Mesothelial cell of epicardium (in vitro differentiated cells): ENCODE measurements at places on chromosomes 13 and 19. TPM values are rescaled to one million over a fixed set of nuclear protein-coding genes. Genes with fewer than 3 reads are reported as not detected.
A peak's percentile ranks its signal among the peaks of the same experiment; 100 is the strongest.

DNA sequence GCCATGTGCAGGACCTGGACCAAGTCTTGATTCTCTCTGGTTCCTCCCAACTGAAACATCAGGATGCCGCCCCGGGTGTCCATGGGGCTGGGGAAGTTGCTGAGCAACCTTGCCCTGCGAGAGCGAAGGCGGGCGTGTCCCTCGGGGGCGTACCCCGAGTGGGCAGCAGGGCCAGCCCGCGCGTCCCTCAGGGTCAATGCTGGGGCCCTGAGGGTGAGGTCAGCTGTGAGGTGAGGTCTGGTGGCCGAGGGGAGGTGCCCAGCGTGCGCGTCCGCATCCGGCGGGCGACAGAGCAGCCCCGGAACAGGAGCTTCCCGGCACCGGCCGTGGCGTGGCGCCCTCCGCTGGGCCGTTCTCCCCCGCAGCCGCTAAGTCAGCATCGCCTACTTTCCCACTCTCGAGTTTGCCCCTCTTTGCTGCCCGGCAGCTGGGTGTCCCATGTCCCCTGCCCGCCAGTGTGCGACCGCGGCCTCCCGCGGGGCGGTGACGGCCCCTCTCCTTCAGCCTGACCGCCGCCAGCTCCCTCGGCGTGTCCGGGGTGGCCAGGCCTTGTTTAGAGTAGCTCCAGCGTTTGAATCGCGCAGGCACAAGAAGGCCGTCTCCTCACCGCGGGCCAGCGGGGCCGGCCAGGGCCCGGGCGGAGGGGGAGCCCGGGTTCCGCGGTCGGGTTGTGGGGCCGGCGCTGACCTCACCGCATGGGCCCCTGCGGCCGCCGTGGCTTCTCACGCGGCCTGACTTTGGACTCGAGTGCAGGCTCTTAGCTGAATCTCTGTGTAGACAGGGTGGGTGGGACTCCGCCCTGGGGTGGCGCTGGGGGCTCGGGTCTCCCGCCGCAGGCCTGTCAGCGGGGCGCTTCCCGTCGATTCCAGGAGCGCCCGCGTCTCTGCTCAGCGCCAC lies 33.0 kb downstream of the GJA3 start:
- H3K4me3 ChIP-seq = peak overlapping the region; percentile 65
- no peak for DNase-seq
- peaks cover 5% of the 10 kb centered on the region for H3K4me1 ChIP-seq
- H3K27ac ChIP-seq = no peak overlapping the region
- H3K36me3 ChIP-seq = no peaks in the 10 kb centered on the region
- H3K27me3 ChIP-seq = peaks cover 13% of the 10 kb centered on the region

- H3K27me3 ChIP-seq = no peaks in the 10 kb centered on the region
- no peak for DNase-seq
- no peak overlapping the region for H3K27ac ChIP-seq
- peaks cover 11% of the 10 kb centered on the region for H3K36me3 ChIP-seq
- H3K4me1 ChIP-seq = peaks cover 1% of the 10 kb centered on the region
These were observed 29.7 kb downstream of the GTF2F2 start for GRCh38 chr13:45149964-45150363.

- H3K27ac ChIP-seq = no peak overlapping the region
- H3K36me3 ChIP-seq = no peaks in the 10 kb centered on the region
- no peak overlapping the region for H3K4me3 ChIP-seq
- no peaks in the 10 kb centered on the region for H3K4me1 ChIP-seq
- no peaks in the 10 kb centered on the region for H3K27me3 ChIP-seq
These were observed 606.8 kb downstream of the DACH1 start for GRCh38 chr13:71260246-71260645.

GRCh38 chr13:53101883-53102282 lies 73.3 kb downstream of the OLFM4 start:
- no peak for DNase-seq
- H3K4me3 ChIP-seq = no peak overlapping the region
- no peak overlapping the region for H3K27ac ChIP-seq
- H3K4me1 ChIP-seq = peaks cover 60% of the 10 kb centered on the region

GRCh38 chr13:85386424-85386823 lies 412.8 kb downstream of the SLITRK6 start:
- H3K4me1 ChIP-seq = peaks cover 12% of the 10 kb centered on the region
- no peaks in the 10 kb centered on the region for H3K27me3 ChIP-seq
- peaks cover 5% of the 10 kb centered on the region for H3K36me3 ChIP-seq
- no peak for DNase-seq

- DNase-seq = no peak
- peaks cover 87% of the 10 kb centered on the region for H3K36me3 ChIP-seq
These were observed 10.5 kb downstream of the ZNF112 start for GRCh38 chr19:44345959-44346358.

- peaks cover 34% of the 10 kb centered on the region for H3K27me3 ChIP-seq
- H3K36me3 ChIP-seq = no peaks in the 10 kb centered on the region
- no peak for DNase-seq
- H3K4me1 ChIP-seq = peaks cover 7% of the 10 kb centered on the region
These were observed 57.6 kb upstream of the ZNF507 start for GRCh38 chr19:32287811-32288227.

DNA sequence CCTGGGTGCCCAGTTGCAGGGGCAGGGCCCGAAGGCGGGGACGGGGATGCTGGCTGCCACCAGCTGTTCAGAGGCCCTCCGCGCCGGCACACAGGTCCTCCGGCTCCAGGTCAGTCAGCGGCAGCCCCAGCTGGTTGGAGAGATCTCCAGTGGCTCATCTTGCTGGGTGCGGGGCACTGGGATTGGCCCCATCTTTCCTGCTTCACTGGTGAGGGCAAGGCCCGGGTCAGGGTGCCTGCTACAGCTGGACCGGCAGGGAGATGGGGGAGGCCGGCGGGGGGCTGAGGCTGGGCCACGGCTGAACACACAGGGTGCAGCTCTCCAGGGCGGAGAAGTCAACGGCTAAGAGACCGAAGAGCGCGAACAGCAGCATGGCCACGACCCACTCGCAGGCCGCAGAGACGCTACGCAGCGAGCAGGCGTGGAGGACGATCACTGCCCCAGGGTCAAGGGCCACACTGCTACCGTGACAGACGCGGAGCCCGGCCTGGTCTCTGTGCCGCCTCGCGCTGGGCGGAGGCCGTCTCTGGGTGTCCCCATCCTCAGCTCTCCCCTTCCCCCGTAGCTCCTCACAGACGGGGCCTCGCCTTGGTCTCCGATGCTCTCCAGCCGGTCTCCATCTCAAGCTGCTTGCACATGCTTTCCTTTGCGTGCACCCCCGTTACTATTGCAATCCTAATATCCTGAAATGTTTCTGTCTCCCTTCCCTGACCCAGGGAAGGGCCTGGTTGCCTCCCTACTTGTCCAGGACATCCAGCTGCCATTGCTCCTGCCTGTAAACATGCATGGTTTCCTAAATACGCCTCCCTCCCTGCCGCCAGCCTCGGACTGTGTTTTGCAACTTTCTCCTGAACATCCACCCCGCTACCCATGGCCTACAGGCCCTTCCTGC lies 12.3 kb downstream of the TMEM150B start:
- H3K4me3 ChIP-seq = no peak overlapping the region
- peaks cover 6% of the 10 kb centered on the region for H3K4me1 ChIP-seq
- H3K27me3 ChIP-seq = no peaks in the 10 kb centered on the region
- peak overlapping the region; percentile 37 for H3K27ac ChIP-seq

GRCh38 chr19:46759817-46760333 lies 13.6 kb upstream of the STRN4 start:
- H3K4me1 ChIP-seq = peaks cover 4% of the 10 kb centered on the region
- no peak for DNase-seq
- peak overlapping the region; percentile 28 for H3K27ac ChIP-seq
- no peak overlapping the region for H3K4me3 ChIP-seq
- no peaks in the 10 kb centered on the region for H3K27me3 ChIP-seq

GRCh38 chr19:5234412-5234811 lies 106.2 kb downstream of the PTPRS start:
- H3K27ac ChIP-seq = no peak overlapping the region
- no peaks in the 10 kb centered on the region for H3K27me3 ChIP-seq
- no peak for DNase-seq
- no peaks in the 10 kb centered on the region for H3K4me1 ChIP-seq

GRCh38 chr13:110162866-110163658 lies 143.9 kb downstream of the COL4A1 start:
- no peaks in the 10 kb centered on the region for H3K27me3 ChIP-seq
- H3K27ac ChIP-seq = no peak overlapping the region
- H3K4me1 ChIP-seq = peaks cover 4% of the 10 kb centered on the region
- peaks cover 26% of the 10 kb centered on the region for H3K36me3 ChIP-seq

GRCh38 chr19:5107432-5108122 lies 138.7 kb downstream of the KDM4B start:
- no peak overlapping the region for H3K4me3 ChIP-seq
- peaks cover 17% of the 10 kb centered on the region for H3K36me3 ChIP-seq
- H3K27ac ChIP-seq = no peak overlapping the region
- H3K4me1 ChIP-seq = peaks cover 15% of the 10 kb centered on the region
- no peak for DNase-seq

- H3K27ac ChIP-seq = no peak overlapping the region
- H3K36me3 ChIP-seq = peaks cover 2% of the 10 kb centered on the region
- peaks cover 67% of the 10 kb centered on the region for H3K4me1 ChIP-seq
- DNase-seq = no peak
- no peaks in the 10 kb centered on the region for H3K27me3 ChIP-seq
- no peak overlapping the region for H3K4me3 ChIP-seq
These were observed 276.5 kb downstream of the SHISA2 start for GRCh38 chr13:25775275-25775674.

DNA sequence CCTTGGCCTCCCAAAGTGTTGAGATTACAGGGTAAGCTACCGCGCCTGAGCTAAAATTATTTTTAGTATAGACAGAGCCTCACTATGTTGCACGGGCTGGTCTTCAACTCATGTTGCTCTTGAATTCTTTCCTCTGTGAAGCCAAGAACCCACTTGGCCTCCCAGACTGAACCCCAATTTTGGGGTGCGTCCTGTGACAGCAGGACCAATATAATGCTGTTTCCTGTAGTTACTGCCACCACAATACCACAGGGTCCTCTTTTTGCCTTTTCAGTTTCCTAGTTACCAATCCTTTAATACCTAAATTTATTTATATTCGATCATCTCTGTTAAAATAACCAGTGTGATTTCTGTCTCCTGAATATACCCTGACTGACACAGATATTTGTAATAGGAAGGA lies 32.9 kb downstream of the TSKS start:
- H3K4me1 ChIP-seq = peaks cover 14% of the 10 kb centered on the region
- no peak overlapping the region for H3K4me3 ChIP-seq
- DNase-seq = no peak

DNA sequence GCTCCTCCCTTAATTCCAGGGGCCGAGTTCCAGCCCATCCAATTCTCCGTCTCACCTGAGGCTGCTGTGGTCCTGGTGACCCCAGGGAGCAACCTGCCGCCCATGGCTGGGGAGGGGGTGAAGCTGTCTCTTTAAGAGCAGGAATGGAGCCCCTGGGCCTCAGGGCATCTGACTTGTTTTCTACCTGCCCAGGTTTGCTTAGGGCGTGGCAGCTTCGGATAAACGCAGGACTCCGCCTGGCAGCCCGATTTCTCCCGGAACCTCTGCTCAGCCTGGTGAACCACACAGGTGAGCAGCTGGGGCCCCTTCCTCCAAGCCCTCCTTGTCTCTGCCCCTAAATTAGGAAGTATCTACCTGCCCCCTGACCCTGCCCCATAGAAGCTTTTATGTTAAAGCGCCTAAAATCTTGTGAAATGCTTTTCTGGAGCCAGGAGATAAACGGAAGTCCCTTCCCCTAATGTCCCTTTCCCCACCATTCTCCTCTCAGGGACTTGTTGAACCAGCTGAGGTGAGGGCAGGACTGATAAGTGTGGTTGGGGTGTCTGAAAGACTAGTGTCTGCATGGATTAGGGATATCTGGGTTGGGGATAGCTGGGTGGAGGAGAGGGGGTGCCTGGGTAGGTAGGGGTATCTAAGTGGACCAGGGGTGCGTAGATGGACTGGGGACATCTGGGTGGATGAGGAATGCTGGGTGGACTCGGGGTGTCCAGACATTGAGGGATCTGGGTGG lies 614 bp downstream of the FXYD3 start:
- H3K4me1 ChIP-seq = peaks cover 24% of the 10 kb centered on the region
- H3K36me3 ChIP-seq = no peaks in the 10 kb centered on the region
- H3K4me3 ChIP-seq = peak overlapping the region; percentile 46
- no peak overlapping the region for H3K27ac ChIP-seq
- H3K27me3 ChIP-seq = peaks cover 4% of the 10 kb centered on the region
- no peak for DNase-seq

DNA sequence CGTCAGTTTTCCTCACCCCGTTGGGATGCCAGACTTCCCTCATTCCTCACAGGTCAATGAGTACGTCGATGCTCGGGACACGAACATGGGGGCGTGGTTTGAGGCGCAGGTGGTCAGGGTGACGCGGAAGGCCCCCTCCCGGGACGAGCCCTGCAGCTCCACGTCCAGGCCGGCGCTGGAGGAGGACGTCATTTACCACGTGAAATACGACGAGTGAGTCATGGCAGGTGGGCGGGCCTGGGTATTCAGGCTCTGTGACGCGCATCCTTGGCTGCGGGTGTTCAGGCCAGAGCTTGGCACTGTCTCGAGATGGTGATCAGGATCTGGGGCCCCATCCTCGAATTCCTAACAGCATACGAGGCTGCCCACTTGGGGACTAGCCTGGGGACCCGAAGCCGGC lies 21.4 kb downstream of the UHRF1 start:
- DNase-seq = no peak
- H3K4me3 ChIP-seq = no peak overlapping the region
- H3K4me1 ChIP-seq = no peaks in the 10 kb centered on the region
- H3K36me3 ChIP-seq = peaks cover 23% of the 10 kb centered on the region
- H3K27me3 ChIP-seq = no peaks in the 10 kb centered on the region
- no peak overlapping the region for H3K27ac ChIP-seq

DNA sequence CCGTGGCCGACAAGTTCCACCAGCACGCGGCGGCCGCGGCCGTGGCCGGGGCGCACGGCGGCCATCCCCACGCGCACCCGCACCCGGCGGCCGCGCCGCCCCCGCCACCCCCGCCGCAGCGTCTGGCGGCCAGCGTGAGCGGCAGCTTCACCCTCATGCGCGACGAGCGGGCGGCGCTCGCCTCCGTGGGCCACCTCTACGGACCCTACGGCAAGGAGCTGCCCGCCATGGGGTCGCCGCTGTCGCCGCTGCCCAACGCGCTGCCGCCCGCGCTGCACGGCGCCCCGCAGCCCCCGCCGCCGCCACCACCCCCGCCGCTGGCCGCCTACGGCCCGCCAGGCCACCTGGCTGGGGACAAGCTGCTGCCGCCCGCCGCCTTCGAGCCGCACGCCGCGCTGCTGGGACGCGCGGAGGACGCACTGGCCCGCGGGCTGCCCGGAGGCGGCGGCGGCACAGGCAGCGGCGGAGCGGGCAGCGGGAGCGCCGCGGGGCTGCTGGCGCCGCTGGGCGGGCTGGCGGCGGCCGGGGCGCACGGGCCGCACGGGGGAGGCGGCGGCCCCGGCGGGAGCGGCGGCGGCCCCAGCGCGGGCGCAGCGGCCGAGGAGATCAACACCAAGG lies 821 bp downstream of the ONECUT3 start:
- peaks cover 2% of the 10 kb centered on the region for H3K4me1 ChIP-seq
- no peak overlapping the region for H3K4me3 ChIP-seq
- H3K27me3 ChIP-seq = peaks cover 78% of the 10 kb centered on the region
- H3K36me3 ChIP-seq = no peaks in the 10 kb centered on the region
- DNase-seq = no peak
- no peak overlapping the region for H3K27ac ChIP-seq

PNMA8A gene
- total RNA-seq = 25.8 to 27.4 TPM (median 25.9 TPM) in 3 replicates

ATP8B3 gene
- 2.2 to 2.4 TPM (median 2.3 TPM) in 3 replicates for total RNA-seq

IGFL2 gene
- 2.0 to 3.7 TPM (median 3.7 TPM) in 3 replicates for total RNA-seq

DKKL1 gene
- total RNA-seq = 8.6 to 9.9 TPM (median 8.7 TPM) in 3 replicates

RNF225 gene
- total RNA-seq = 0.83 to 1.3 TPM (median 1.2 TPM) in 3 replicates

ALOX5AP gene
- 0.25 TPM in 2 of 3 replicates, not detected in the other for total RNA-seq

SBSN gene
- total RNA-seq = 0.32 to 0.49 TPM (median 0.47 TPM) in 3 replicates

TINCR gene
- 2.5 to 4.3 TPM (median 2.5 TPM) in 3 replicates for total RNA-seq
